Retina (tissue), 1 donor: ENCODE measurements at places on chromosomes 2 and 18.

GRCh38 chr2:199480966-199481365, 23.2 kb upstream of the SATB2 start:
- DNase-seq = no peak

DNA sequence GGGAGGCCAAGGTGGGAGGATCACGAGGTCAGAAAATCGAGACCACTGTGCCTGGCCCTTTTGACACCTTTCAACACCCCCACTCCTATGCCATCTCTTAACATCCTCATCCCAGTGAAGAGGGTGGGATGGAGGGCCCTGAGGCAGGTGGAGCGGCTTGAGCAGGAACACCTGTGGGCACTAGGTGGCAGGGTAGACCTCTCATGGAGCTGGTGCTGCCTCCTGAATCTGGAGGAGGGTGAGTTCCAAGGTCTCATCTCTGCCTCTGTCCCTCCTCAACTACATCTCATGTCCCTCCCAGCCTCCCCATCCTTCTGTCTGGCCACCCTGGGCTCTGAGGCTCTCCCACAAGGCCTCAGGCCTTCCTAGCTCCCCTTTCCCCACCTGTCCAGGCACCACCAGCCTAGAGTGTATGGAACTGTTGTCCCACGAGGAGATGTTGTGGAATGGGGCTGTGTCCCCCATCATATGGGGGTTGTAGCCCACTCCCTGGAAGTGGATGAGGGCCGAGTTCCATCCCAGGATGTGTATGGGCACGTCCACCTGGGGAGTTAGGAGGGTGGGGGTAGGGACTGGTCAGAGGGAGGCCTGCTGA, 17.0 kb upstream of the CRYBA2 start:
- no peak for DNase-seq

DNA sequence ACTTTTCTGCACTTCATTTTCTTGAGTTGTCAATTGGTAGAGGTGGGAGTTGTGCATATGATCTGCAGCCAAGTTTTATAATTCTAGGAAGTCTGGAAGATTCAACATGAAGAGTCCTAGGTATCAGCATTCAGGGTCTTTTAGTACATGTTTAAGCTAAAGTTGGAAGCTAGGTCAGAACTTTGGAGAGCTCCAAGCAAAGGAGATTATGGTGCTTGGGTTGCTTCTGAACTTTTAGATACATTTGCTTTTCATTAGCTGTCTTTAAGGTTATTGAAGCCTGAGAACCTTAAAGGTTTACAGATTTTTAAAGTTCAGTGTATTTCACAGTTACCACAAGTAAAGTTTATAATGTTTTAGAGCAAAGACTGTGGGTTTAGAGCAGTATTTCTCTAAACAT, 85.5 kb downstream of the EPC2 start:
- DNase-seq = no peak

- DNase-seq = no peak
Measured at GRCh38 chr2:24164416-24164973, 10.4 kb upstream of the FAM228A start.

DNA sequence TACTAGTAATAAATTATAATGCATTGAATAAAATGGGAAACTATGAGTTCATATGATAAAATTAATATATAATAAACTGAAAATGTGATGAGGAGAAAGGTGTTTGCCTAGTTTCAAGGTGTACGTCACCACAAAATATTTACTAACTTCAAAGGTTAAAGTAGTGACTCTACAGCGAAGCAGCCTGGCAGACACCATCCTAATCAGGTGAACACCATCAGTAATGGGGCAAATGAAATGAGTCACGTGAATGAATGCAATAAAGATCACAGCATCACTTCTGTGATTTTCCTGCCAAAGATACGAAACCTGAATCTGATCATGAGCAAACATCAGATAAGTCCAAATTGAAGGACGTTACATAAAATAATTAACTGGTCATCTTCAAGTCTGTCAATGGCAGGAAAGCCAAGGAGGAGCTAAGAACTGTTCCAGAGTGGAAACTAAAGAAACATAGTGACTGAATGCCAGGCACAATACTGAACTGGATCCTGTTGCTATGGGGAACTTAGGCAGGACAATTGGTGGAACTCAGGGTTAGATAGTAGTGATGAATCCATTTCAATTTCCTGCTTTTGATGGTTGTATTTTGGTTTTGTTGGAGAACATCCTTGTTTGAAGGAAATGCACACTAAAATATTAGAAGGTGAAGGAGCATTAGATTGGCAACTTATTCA, 12.1 kb upstream of the NOSTRIN start:
- no peak for DNase-seq

DNA sequence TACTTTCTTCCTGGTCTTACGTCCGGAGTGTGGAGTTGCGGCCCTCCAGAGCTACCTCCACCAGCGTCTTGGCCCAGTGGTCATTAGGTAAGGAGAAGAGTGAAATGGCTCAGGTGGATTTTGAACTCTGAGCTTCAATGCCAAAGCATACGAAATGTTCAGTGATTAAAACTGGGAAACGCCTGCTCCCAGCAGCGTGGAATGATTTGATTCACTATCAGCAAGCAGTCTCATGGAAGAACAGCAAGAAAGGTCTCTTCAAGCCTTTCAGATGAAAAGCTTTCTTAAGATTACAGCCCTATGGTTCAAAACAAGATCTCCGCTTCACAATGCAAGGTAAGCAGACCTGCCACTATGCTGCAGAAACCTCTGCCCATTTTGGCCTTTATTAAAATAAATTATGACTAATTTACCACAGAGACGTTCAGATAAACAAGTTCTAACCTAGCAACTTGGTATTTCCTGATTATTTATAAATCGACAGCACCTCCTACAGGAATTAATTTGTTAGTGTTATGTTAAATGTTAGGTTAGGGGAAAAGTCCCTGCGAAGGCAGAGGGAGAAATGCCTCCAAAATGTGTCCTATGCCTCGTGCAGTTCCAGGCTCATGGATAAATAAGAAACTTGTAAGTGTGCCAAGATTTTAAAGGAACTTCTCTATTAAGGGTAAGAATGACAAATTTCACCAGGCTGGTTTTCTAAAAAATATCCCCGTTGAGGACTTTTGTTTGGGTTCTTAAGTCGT, 10.1 kb downstream of the SP9 start:
- DNase-seq = peak; percentile 70

- no peak for DNase-seq
Measured at GRCh38 chr18:44895176-44895798, 214.6 kb downstream of the SETBP1 start.

- peak; percentile 54 for DNase-seq
Measured at GRCh38 chr2:237291138-237291792, 122.7 kb downstream of the COL6A3 start.

DNA sequence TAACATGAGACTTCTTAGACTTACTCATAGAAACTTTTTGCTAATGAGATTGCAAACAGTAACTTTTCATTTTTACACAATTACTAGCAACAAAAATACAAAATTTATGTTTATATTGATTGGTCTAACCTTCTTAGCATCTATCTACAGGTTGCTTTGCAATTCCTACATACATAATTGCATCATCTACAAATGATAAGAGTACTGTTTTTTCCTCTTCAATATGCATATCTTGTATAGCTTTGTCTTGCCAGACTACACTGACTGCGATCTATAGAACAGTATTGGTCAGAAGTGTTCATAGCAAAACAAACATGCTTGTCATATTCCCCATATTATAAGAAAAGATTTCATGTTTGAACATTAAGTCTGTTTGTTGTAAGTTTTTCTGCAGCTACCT, 87.9 kb downstream of the ATAD2B start:
- no peak for DNase-seq

- DNase-seq = peak; percentile 41
Measured at GRCh38 chr2:163558251-163559021, 177.4 kb downstream of the FIGN start.

DNA sequence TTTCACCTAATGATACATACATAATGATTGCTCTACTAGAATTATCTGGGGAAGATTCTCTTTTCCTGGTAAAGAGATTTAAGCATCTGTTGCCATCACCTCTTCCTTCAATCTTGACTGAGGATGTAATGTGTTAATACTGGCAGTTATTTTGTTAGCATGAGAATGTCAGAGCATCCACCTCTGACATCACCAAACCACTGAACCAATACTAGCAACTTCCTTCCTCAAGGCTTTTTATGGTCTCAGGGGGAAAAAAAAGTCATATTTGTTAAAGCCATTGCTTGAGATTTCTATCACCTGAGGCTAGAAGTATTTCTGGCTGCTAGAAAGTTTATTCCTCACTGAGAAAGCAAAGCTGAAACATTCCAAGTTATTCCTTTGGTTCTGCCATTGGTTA, 48.5 kb downstream of the DSEL start:
- no peak for DNase-seq

GRCh38 chr18:25349926-25350487, 2.0 kb downstream of the ZNF521 start:
- no peak for DNase-seq

- no peak for DNase-seq
Measured at GRCh38 chr2:199131876-199132275, 325.9 kb downstream of the SATB2 start.

DNA sequence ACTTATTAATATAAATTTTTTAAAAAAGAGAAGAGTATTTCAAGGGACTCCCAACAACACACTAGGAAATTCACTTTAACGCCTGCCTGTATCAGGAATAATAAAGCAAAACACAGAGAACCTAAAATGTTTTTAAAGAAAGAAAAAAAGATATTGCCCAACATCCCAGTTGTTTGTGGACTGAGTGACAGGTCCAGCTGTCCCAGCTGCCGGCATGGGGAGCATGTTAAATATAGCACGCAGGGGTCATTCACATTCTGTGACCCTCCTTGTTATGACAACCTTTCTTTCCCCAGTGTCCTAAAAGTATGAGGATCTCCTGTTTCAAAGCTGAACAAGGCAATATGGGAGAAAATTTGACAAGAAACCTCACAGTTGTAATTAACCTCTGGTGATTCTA, 4.4 kb downstream of the KLHL41 start:
- DNase-seq = no peak

DNA sequence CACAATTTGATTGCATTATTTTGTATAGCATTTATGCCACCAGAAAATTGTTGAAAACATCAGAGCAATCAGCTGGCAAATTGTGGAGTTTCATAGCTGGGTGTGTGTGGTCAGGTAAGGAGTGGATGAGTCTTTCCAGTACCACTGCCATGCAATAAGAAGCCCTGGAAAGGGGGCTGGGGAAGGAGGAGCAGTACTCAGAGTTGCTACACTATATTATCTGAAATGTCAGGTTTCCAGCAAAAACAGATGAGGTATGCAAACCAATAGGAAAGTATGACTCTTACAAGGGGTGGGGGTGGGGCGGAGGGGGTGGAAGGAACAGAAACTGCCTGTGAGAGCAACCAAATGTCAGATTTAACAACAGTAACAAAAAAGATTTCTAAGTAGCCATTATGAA, 112.2 kb downstream of the SOS1 start:
- no peak for DNase-seq

GRCh38 chr2:42193722-42194187, 24.6 kb downstream of the EML4 start:
- no peak for DNase-seq

DNA sequence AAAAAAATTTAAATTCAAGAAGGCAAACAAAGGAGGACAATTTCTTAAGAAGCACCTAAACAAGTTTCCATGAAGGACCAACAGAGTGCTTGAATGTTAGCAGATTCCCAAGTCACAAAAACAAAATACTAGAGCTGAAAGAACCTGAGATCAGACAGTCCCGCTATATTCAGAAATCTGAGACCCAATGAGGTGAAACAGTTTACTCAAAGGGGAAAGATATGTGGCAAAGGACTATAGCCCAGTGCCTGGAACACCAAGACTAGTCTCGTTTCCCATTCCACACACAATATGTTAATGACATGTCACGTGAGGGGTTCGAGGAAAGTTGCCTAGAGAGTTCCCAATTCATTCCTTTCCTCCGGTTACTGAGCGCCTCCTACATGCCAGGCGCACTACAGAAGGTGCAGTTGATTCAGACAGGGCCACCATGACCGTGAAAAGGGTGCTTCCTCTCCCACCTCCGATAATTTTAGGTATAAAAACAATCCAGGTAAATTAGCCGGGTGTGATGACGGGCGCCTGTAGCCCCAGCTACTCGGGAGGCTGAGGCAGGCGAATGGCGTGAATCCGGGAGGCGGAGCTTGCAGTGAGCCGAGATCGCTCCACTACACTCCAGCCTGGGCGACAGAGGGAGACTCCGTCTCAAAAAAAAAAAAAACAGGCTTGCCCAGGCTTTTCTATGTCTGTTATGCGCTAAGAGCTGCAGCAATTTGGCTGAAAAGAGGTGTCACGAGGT, 617 bp downstream of the SRBD1 start:
- peak; percentile 74 for DNase-seq
